ENCODE measurements at places on chromosomes 3 and 15. TPM values are rescaled to one million over a fixed set of nuclear protein-coding genes. Genes with fewer than 3 reads are reported as not detected.

The ERICH6 gene
- total RNA-seq, result 0.19 TPM

The DUOXA2 gene
- total RNA-seq, result not detected

- H3K27ac ChIP-seq, result no peak overlapping the region
- no peak for DNase-seq
These were observed 79.2 kb downstream of the LIPC start for GRCh38 chr15:58510715-58511598.

- DNase-seq, result peak; percentile 76
- H3K4me1 ChIP-seq, result no peaks in the 10 kb centered on the region
- peak overlapping the region; percentile 51 for H3K27ac ChIP-seq
- H3K27me3 ChIP-seq, result no peaks in the 10 kb centered on the region
- no peak overlapping the region for H3K4me3 ChIP-seq
- H3K36me3 ChIP-seq, result no peaks in the 10 kb centered on the region
These were observed 29.8 kb upstream of the SENP5 start for GRCh38 chr3:196837819-196838420.

DNA sequence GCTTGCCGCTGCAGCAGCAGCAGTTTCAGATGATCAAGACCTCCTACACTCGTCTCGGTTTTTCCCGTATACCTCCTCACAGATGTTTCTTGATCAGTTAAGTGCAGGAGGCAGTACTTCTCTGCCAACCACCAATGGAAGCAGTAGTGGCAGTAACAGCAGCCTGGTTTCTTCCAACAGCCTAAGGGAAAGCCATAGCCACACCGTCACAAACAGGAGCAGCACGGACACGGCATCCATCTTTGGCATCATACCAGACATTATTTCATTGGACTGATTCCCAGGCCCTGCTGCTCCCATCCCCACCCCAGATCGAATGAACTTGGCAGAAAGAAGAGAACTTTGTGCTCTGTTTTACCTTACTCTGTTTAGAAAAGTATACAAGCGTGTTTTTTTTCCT lies 17.6 kb downstream of the CALML4 start:
- H3K4me3 ChIP-seq, result no peak overlapping the region
- H3K27me3 ChIP-seq, result no peaks in the 10 kb centered on the region
- H3K4me1 ChIP-seq, result peaks cover 14% of the 10 kb centered on the region
- H3K27ac ChIP-seq, result peak overlapping the region; percentile 21
- DNase-seq, result no peak

GRCh38 chr3:65168547-65168946 lies 480.7 kb upstream of the ADAMTS9 start:
- H3K27ac ChIP-seq, result no peak overlapping the region
- no peaks in the 10 kb centered on the region for H3K36me3 ChIP-seq
- DNase-seq, result no peak
- no peaks in the 10 kb centered on the region for H3K4me1 ChIP-seq

DNA sequence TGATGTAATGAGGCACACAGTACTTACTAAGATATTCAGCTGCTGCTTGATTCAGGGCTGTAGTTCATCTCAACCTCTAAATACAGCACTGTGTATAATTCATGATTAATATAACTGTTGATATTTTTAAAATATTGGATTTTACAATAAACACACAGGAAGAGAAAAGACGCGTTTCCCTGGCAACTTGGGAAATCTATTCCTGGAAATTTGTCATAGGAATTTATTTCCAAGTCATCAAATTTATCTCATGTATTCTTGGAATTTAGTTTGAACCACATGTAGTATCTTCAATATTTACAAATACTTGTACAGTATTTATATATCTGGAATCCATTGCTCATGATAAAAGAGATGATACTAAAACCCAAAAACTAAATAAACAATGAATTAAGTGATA lies 30.6 kb downstream of the EPHA3 start:
- H3K27ac ChIP-seq, result no peak overlapping the region
- H3K4me3 ChIP-seq, result no peak overlapping the region
- H3K36me3 ChIP-seq, result no peaks in the 10 kb centered on the region
- H3K4me1 ChIP-seq, result no peaks in the 10 kb centered on the region

The ACKR4 gene
- total RNA-seq, result not detected

The CD80 gene
- total RNA-seq, result 8.3 TPM

GRCh38 chr15:74845208-74845568 lies 2.2 kb upstream of the ULK3 start:
- H3K4me3 ChIP-seq, result peak overlapping the region; percentile 64
- H3K4me1 ChIP-seq, result peaks cover 46% of the 10 kb centered on the region
- no peaks in the 10 kb centered on the region for H3K36me3 ChIP-seq
- peak; percentile 70 for DNase-seq

GRCh38 chr3:70308760-70309159 lies 3.7 kb downstream of the MDFIC2 start:
- H3K4me3 ChIP-seq, result no peak overlapping the region
- H3K4me1 ChIP-seq, result no peaks in the 10 kb centered on the region
- H3K27me3 ChIP-seq, result peaks cover 4% of the 10 kb centered on the region
- no peaks in the 10 kb centered on the region for H3K36me3 ChIP-seq
- no peak overlapping the region for H3K27ac ChIP-seq

DNA sequence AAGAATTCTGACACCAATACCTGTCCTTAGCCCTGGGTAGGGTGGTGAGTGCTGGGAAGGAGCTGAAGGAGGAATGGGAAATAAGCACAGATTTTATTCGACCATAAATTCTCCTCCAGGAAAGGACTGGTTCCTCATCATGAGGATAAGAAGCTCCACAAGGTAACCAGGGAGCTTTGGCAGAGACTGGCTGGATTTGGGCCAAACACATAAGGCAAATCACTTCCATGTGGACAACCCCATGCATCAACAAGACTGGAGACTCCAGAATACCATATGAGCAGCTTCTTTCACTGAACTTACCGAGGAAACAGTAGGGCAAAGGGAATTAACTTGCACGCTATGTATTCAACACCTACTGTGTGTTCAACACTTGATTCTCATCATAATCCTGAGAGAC lies 312.5 kb downstream of the NTRK3 start:
- no peaks in the 10 kb centered on the region for H3K4me1 ChIP-seq
- H3K27me3 ChIP-seq, result no peaks in the 10 kb centered on the region
- no peak overlapping the region for H3K27ac ChIP-seq
- no peak for DNase-seq
- H3K36me3 ChIP-seq, result no peaks in the 10 kb centered on the region

The ATXN7 gene
- 51.3 TPM for total RNA-seq

- no peaks in the 10 kb centered on the region for H3K36me3 ChIP-seq
- DNase-seq, result no peak
- no peaks in the 10 kb centered on the region for H3K4me1 ChIP-seq
- no peak overlapping the region for H3K27ac ChIP-seq
- H3K27me3 ChIP-seq, result peaks cover 14% of the 10 kb centered on the region
These were observed 261.1 kb downstream of the MEX3B start for GRCh38 chr15:81784751-81785150.

The GPR149 gene
- not detected for total RNA-seq

GRCh38 chr3:28743831-28744230 lies 395.2 kb upstream of the AZI2 start:
- H3K36me3 ChIP-seq, result no peaks in the 10 kb centered on the region
- no peak for DNase-seq
- no peaks in the 10 kb centered on the region for H3K27me3 ChIP-seq
- no peak overlapping the region for H3K27ac ChIP-seq
- no peaks in the 10 kb centered on the region for H3K4me1 ChIP-seq

The IQCH gene
- total RNA-seq, result 3.7 TPM

GRCh38 chr3:122395582-122395981 lies 11.6 kb downstream of the FAM162A start:
- peaks cover 23% of the 10 kb centered on the region for H3K4me1 ChIP-seq
- H3K36me3 ChIP-seq, result no peaks in the 10 kb centered on the region
- H3K4me3 ChIP-seq, result no peak overlapping the region
- no peaks in the 10 kb centered on the region for H3K27me3 ChIP-seq
- no peak overlapping the region for H3K27ac ChIP-seq

GRCh38 chr3:34256791-34257190 lies 458.4 kb downstream of the PDCD6IP start:
- H3K4me1 ChIP-seq, result peaks cover 11% of the 10 kb centered on the region
- H3K27me3 ChIP-seq, result peaks cover 10% of the 10 kb centered on the region
- H3K36me3 ChIP-seq, result no peaks in the 10 kb centered on the region
- no peak overlapping the region for H3K4me3 ChIP-seq
- DNase-seq, result no peak

The GREM1 gene
- 0.25 TPM for total RNA-seq

DNA sequence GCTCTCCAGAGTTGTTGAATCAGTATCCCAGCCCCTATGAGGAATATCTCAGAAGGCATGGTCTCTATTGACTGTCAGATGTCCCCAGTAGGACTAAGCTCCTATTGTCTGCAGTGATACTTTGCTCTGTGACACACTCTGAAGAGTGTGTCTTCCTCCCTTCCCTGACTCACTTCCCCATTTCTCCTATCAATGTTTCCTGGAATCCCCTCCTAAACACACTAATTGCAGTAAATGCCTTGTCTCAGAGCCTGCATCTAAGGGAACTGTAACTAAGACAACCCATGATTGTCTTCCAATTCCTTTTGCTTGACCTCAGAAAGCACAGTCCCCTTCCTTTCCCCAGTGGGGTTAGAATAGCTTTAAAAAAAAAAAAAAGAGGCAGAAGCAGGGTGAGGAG lies 397.3 kb upstream of the PROK2 start:
- no peaks in the 10 kb centered on the region for H3K36me3 ChIP-seq
- no peak for DNase-seq
- H3K4me1 ChIP-seq, result peaks cover 34% of the 10 kb centered on the region
- H3K4me3 ChIP-seq, result no peak overlapping the region
- peaks cover 39% of the 10 kb centered on the region for H3K27me3 ChIP-seq
- H3K27ac ChIP-seq, result no peak overlapping the region

Data from activated T-cell treated with anti-CD3 and anti-CD28 coated beads, Interleukin-2, amount 50 U/mL, for 72 hours (primary cell).